NCI-H345 (cell line): ENCODE measurements at places on chromosomes 2 and 18.
A peak's percentile ranks its signal among the peaks of the same experiment; 100 is the strongest.

GRCh38 chr2:98483257-98483861, 38.7 kb downstream of the INPP4A start:
- no peak for DNase-seq

- no peak for DNase-seq
Observed at GRCh38 chr2:129369437-129369836, 610.0 kb upstream of the RAB6C start.

GRCh38 chr2:240390091-240391073, 45.1 kb upstream of the GPC1 start:
- DNase-seq = no peak

GRCh38 chr2:129768485-129769184, 210.8 kb upstream of the RAB6C start:
- DNase-seq = no peak

DNA sequence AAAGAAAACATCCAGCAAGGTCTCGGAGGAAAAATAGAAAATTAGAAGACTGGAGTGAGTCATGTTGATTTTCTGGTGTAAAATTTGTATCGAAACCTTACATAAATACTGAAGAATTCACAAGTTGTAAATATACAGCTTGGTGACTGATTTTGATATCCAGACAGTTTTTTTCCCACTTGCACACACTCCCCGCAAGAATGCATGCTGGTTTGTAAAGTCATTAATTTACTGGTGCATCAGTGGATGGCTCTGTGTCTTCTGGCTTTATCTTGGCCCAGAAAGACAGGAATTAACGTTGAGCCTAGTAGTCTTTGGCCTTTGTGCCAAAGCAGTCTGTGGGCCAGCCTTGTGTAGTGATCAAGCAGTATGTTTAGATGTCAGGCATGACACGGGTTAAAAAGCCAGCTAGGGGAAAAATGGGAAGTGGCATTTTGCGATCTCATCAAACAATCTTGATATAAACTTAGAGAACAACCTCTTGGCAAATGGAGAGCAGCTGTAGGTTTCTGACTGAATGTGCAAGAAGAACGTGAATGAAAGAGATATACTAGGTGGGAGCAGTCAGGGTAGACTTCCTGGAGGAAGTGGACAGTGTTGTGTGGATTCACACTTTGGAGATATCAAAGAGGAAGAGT, 22.7 kb upstream of the CASP8 start:
- DNase-seq = no peak

DNA sequence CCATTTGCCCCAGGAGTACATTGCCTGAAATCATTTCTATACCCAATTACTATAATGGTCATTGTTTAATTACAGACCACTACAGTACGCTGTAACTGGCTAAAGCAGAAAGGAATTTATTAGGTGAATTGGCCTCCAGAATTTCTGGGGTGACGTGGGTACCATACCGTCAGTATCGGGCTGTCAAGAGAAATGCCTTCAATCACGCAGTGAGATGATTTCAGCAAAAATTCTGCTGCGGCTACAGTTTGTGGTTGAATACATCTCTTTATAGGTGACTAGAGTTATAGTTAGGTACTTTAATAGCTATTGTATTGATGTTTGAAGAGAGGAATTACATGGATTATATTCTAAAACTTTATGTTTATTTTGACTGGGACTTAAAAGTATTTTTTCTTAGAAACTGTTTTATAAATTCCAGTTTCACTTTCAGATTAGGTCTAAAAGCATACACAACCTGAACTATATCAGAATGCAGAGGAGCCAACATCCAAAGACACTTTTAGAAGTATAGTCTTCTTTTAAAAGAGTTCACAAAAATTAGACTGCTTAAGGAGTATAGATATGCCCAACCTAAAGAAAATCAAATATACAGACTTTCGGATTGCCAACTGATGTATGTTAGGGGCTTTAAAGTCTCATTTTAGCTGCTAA, 128.4 kb downstream of the TTC27 start:
- DNase-seq = no peak

DNA sequence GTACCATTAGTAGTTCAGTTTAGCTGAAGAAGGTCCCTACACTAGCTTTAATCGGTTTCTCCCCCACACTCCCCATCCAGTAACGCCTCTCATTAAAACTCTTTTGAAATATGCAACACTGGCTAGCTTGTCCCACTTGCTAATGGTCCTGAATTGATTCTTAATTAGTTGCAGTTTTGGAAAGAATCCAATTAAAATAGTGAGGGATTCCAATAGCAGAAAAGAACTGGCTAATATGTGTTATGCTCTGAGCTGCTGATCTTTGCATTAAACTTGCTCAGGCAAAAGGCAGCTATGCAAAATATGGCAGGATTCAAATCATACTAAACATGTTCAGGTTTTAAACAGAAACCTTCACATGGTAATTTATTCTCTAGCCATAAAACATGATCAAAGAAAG, 252.5 kb upstream of the HNRNPA3 start:
- no peak for DNase-seq

DNA sequence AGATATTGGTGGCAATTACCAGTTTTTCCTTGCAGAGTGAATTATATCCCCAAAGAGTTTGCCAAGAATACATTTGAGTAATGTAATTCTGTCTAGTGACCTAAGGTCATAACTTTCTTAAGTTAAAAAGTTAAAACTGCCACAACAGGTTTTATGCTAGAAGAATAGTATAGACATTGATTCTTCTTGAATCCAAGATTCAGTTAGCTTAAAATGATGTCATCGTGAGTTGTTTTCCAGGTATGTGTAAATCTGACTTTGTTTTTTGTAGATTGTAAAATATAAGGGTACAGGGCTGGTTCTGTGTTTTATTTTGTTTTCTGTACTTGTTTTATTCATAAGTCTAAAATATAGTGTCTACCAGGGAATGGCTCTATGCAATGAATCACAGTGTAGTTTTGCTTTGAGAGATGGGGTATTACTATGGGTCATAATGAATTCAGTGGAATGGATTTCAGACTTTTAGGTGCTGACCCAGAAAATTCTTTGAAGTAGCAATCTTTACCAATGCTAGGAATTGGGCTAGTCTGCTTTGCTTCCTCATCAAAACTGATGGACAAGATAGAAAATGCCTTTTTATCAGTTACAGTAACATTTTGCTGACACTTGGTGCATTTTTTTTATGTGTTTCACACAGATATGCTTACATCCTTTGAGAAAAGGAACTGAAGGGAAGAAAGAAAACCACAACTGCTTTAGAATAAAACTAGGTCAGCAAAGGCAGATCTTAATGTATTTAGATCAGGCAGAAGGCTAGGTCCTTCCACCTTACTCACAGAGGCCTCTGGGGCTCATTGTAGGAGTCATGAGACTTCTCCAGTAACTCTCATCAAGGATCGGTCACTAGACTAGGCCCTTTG, 20.8 kb upstream of the MGAT5 start:
- no peak for DNase-seq

GRCh38 chr18:6054256-6054842, 159.0 kb upstream of the TMEM200C start:
- peak; percentile 80 for DNase-seq

- DNase-seq = no peak
Observed at GRCh38 chr2:98029718-98030222, 34.0 kb upstream of the TMEM131 start.

- no peak for DNase-seq
Observed at GRCh38 chr2:159545085-159545484, 71.3 kb downstream of the BAZ2B start.

DNA sequence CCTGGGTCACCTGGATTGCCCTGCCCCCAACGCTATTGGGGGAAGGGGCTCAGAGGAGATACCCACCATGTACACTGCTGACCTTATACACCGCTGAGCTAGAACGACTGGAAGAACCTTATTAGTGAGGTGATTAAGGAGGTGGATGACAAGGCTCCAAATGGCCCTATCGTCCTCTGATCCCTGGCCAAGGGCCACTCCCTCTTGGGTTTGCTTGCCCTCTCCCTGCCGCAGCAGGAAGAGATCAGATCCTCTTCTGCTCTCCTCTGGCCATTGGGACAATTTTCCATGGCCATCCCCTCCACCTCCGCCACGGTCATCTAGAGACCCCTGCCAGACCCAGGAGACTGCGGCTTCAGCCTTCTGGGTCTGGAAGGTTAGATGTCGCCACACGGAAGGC, 1.2 kb downstream of the ZNF514 start:
- no peak for DNase-seq

DNA sequence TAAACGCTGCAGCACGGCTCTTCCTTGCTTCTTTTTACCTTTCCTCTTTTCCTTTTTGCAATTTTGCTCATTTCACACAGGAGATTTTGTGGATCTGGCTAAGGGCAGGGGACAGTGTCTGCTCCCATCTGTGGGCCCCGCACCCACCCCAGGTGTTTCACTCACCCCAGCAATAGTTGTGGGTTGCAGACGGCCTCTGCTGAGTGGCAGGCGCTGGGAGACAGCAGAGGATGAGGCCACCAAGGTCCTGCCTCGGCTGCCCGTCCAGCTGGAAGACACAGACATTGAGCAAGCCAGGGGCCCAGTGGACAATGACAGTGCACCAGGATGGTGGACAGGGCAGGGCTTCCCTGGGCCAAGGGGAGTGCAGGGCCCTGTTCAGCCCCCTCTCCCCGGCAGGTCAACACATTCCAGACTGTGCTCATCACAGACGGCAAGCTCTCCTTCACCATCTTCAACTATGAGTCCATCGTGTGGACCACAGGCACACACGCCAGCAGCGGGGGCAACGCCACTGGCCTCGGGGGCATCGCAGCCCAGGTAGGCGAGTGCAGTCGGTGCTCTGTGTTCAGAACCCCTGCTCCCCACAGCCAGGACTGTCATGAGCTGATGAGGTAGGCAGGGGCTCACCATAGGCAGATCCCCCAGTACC, 35.0 kb downstream of the SNED1 start:
- no peak for DNase-seq

- DNase-seq = no peak
Observed at GRCh38 chr18:13258921-13259320, 40.4 kb downstream of the LDLRAD4 start.

- no peak for DNase-seq
Observed at GRCh38 chr18:7464245-7464966, 102.7 kb upstream of the PTPRM start.

DNA sequence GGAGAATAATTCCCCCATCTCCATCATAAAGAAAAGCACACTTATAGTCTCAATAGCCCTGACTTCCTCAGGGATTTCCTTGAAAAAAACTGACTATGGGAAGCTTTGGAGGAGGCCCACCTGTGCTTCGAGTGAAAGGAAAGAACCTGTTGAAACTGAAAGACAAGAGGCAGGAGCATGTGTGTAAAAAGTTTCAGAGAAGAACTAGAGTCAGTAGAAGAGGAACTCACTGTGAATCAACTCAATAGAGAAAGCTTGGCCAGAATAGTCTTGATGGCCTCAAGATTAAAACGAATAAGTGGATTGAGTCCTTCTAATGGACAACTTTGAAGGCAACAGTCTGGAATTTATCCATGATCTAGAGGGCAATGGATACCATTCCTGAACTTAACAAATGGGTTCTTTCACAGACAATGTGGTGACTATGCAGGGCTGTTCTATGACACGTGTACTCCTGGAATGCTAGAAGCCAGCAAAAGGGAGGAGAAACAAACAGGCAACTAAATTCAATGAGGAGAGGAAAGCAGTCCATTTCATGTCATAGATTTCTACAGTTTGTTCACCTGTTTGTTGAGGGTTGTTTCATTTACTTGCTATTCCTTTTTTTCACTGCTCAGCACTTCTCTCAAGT, 442.3 kb downstream of the GRB14 start:
- DNase-seq = no peak

- DNase-seq = no peak
Observed at GRCh38 chr2:98727369-98728087, 3.4 kb downstream of the MGAT4A start.

DNA sequence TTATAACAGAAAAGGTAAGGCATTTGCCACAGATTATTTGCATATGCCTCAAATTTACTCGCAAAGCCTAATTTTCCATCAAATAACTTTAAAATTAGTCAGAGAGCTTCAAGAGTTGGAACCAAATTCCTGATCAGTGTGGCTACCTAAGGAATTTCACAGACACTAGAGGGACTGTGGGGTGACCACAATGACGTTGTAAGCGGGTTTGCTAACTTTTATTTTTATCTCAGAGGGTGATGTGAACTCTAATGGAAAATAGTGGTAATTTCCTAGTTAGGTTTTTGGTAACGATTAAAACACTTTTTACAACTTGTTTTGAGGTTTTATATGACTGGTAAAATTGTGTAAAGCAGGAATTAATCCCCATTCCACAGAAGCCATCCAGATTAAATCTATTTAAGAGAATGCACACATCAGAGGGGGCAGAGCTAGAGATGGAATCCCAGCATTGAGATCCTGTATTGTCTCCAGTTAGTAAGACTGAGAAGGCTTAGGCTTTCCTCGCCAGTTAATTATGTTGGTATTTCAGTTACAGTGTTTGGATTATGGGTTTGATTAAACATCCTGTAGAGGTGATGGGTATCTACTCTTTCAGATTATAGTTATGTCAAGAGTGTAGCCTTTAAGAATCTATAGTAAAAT, 129.0 kb downstream of the GPD2 start:
- DNase-seq = no peak

DNA sequence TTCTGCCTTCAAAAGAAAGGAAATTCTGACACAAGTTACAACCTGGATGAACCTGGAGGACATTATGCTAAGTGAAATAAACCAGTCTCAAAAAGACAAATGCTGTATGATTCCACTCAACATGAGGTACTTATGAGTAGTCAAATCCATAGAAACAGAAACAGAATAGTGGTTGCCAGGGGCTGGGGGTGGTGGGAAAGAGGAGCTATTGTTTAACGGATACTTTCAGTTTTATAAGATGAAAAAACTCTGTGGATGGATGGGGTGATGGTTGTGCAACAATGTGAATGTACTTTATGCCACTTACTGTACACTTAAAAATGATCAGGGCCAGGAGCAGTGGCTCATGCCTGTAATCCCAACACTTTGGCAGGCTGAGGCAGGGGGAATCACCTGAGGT, 15.4 kb downstream of the SLC35F5 start:
- no peak for DNase-seq

GRCh38 chr2:71603311-71603811, 150.0 kb downstream of the DYSF start:
- no peak for DNase-seq

DNA sequence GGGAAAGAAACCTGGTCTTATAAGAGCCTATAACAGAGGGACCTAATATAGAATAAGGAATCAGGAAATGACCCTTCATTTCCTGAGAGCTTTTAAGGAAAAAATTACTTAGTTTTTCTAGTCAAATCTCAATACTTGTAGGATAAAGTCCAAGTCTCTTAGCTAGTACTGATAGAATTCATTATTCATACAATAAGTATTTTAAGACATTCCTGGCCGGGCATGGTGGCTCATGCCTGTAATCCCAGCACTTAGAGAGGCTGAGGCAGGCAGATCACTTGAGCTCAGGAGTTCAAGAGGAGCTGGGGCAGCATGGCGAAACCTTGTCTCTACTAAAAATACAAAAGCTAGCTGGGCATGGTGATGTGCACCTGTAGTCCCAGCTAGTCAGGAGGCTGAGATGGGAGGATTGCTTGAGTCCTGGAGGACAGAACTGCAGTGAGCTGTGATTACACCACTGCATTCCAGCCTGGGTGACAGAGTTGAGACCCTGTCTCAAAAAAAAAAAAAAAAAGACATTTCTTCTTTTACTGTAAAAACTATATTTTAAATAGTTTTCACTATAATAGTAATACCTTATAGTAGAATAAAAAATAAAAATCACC, 3.2 kb downstream of the RAB3GAP1 start:
- no peak for DNase-seq

GRCh38 chr2:240551811-240552210, 6.0 kb downstream of the ANKMY1 start:
- DNase-seq = no peak
